Upper lobe of left lung (tissue), 6 donors: ENCODE measurements at places on chromosomes 7 and 10.

GRCh38 chr10:70678757-70679489, 6.6 kb downstream of the ADAMTS14 start:
- no peaks in the 10 kb centered on the region for H3K4me1 ChIP-seq
- H3K27ac ChIP-seq = no peak overlapping the region
- no peak for DNase-seq
- H3K36me3 ChIP-seq = no peaks in the 10 kb centered on the region
- H3K27me3 ChIP-seq = no peaks in the 10 kb centered on the region
- H3K4me3 ChIP-seq = no peak overlapping the region

- peaks cover 38% of the 10 kb centered on the region for H3K4me1 ChIP-seq
- H3K27me3 ChIP-seq = no peaks in the 10 kb centered on the region
- no peak for DNase-seq
- H3K4me3 ChIP-seq = no peak overlapping the region
- H3K36me3 ChIP-seq = no peaks in the 10 kb centered on the region
Observed at GRCh38 chr7:116351966-116352365, 141.6 kb downstream of the TES start.

- DNase-seq = no peak
- no peaks in the 10 kb centered on the region for H3K27me3 ChIP-seq
- H3K36me3 ChIP-seq = no peaks in the 10 kb centered on the region
- H3K4me1 ChIP-seq = no peaks in the 10 kb centered on the region
Observed at GRCh38 chr7:157462419-157462771, 125.6 kb downstream of the DNAJB6 start.

GRCh38 chr10:118592675-118593330, 2.6 kb downstream of the PRLHR start:
- H3K36me3 ChIP-seq = no peaks in the 10 kb centered on the region
- H3K27ac ChIP-seq = no peak overlapping the region
- H3K4me3 ChIP-seq = no peak overlapping the region
- DNase-seq = no peak
- peaks cover 37% of the 10 kb centered on the region for H3K27me3 ChIP-seq

GRCh38 chr10:69904533-69904932, 102.8 kb downstream of the COL13A1 start:
- no peak overlapping the region for H3K27ac ChIP-seq
- H3K27me3 ChIP-seq = no peaks in the 10 kb centered on the region
- no peaks in the 10 kb centered on the region for H3K36me3 ChIP-seq
- H3K4me3 ChIP-seq = no peak overlapping the region
- H3K4me1 ChIP-seq = peaks cover 11% of the 10 kb centered on the region

DNA sequence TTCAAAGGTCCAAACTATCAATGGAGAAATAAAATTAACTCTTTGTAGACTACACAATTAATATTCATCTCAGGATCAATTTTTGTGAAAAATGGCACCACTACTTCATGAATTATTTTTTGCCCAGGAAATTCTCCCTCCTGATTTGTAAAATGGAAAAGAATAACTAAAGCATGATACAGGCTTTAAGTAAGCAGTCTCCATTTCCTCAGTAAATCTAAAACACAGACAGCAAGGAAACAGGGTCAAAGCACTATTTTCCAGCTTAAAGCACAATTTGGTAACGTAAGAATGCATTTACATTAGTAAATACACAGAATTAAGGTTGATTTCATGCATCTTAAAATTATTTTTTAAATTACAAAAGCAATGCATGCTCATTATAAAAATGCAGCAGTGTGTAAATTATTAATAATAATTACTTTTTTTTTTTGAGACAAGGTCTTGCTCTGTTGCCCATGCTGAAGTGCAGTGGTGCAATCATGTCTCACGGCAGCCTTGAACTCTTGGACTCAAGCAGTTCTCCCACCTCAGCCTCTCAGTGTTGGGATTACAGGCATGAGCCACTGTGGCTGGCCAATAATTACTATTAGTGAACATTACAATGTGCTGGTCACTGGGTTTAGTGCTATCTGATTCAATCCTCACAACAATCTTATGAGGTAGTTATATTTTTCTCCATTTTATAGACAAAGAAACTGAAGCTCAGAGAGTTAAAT, 26.1 kb upstream of the VCL start:
- DNase-seq = no peak
- H3K27ac ChIP-seq = no peak overlapping the region
- H3K4me1 ChIP-seq = peaks cover 15% of the 10 kb centered on the region
- H3K4me3 ChIP-seq = no peak overlapping the region

DNA sequence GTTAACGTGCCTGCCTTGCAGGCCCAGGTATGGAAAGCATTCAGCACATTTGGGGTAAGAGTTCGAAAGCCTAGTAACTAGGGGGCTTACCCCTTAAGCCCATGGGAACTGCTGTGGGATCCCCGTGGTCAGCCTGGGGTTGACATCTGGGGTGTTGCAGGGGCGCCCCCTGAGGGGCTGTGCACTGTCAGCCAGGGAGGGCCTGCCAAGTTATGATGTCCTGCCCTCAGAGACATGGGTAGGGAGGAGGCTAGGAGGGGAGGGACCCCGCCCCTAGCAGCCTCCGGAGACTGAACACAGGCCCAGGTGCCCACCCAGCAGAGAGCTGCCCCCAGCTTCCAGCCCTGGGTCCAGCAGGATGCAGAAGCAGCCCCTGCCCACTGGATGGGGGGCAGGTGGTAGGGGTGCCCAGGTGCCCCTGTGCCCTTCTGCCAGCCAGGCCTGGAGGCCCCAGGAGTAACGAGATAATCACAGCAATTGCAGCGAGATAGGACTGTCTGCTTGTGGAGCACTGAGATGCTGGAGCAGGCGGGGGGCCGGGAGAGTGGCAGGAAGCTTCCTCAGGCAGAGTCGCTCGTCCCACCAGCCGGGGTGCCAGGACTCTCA, 153.3 kb downstream of the UBE2H start:
- no peak overlapping the region for H3K4me3 ChIP-seq
- H3K27me3 ChIP-seq = no peaks in the 10 kb centered on the region
- no peak for DNase-seq
- H3K36me3 ChIP-seq = no peaks in the 10 kb centered on the region

GRCh38 chr10:125868372-125868975, 12.6 kb downstream of the DHX32 start:
- H3K4me1 ChIP-seq = no peaks in the 10 kb centered on the region
- H3K36me3 ChIP-seq = peaks cover 30% of the 10 kb centered on the region
- no peaks in the 10 kb centered on the region for H3K27me3 ChIP-seq
- no peak overlapping the region for H3K4me3 ChIP-seq

DNA sequence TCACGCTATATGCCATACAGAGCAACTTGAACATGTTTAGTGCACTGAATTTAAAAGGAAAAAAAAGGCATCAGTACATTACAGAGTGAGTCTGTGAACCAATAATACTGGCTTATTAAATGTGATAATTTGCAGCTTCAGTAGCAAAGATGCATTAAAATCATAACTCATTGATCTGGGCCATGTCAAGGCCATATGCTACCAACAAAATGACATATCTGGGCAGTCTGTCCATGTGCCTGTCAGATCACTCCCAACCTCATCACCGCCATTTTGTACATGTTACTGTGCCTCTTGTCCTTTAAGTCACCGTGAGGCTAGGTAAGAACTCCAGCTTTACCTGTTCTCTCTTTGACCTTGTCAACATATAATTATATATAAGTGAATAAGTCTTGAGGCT, 307.4 kb upstream of the LRGUK start:
- no peaks in the 10 kb centered on the region for H3K27me3 ChIP-seq
- H3K4me1 ChIP-seq = no peaks in the 10 kb centered on the region
- no peak overlapping the region for H3K27ac ChIP-seq
- peaks cover 17% of the 10 kb centered on the region for H3K36me3 ChIP-seq

GRCh38 chr10:128047351-128047750, 78.9 kb downstream of the MKI67 start:
- H3K36me3 ChIP-seq = peaks cover 21% of the 10 kb centered on the region
- peak overlapping the region; percentile 25 for H3K4me3 ChIP-seq
- peak; percentile 96 for DNase-seq
- H3K27me3 ChIP-seq = no peaks in the 10 kb centered on the region
- H3K27ac ChIP-seq = peak overlapping the region; percentile 87
- peaks cover 19% of the 10 kb centered on the region for H3K4me1 ChIP-seq

DNA sequence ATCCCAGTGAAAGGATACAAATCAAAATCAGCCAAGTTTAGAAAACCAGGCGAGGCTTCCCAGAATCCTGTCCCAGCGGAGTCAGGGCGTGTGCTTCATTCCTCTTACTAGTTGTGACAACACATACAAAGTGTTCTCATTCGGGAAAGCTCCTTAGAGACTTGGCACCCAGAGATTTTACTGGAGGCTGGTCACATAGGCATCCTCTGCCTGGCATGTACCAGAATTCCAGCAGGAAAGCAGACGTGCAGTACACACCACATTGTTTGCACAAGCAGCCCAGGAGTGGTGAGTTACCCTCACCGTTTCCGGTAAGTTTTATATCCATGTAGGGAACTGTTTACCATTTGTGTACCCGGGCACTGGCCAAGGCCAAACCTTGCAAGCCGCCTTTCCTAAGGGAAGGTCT, 34.9 kb downstream of the MMRN2 start:
- no peaks in the 10 kb centered on the region for H3K27me3 ChIP-seq
- no peak overlapping the region for H3K4me3 ChIP-seq
- H3K36me3 ChIP-seq = peaks cover 1% of the 10 kb centered on the region
- no peak overlapping the region for H3K27ac ChIP-seq
- DNase-seq = no peak

GRCh38 chr10:47164800-47165128, 135.2 kb upstream of the GDF10 start:
- no peaks in the 10 kb centered on the region for H3K27me3 ChIP-seq
- no peak for DNase-seq
- H3K4me1 ChIP-seq = peaks cover 26% of the 10 kb centered on the region
- no peak overlapping the region for H3K4me3 ChIP-seq

- peaks cover 40% of the 10 kb centered on the region for H3K4me1 ChIP-seq
- DNase-seq = no peak
- no peaks in the 10 kb centered on the region for H3K36me3 ChIP-seq
- no peaks in the 10 kb centered on the region for H3K27me3 ChIP-seq
- H3K4me3 ChIP-seq = peak overlapping the region; percentile 55
- H3K27ac ChIP-seq = peak overlapping the region; percentile 94
Observed at GRCh38 chr10:63265222-63265617, 132.1 kb downstream of the NRBF2 start.

GRCh38 chr10:75396631-75397495, 4.7 kb downstream of the ZNF503 start:
- peak overlapping the region; percentile 85 for H3K4me3 ChIP-seq
- peaks cover 6% of the 10 kb centered on the region for H3K27me3 ChIP-seq
- peaks cover 15% of the 10 kb centered on the region for H3K4me1 ChIP-seq
- DNase-seq = no peak

DNA sequence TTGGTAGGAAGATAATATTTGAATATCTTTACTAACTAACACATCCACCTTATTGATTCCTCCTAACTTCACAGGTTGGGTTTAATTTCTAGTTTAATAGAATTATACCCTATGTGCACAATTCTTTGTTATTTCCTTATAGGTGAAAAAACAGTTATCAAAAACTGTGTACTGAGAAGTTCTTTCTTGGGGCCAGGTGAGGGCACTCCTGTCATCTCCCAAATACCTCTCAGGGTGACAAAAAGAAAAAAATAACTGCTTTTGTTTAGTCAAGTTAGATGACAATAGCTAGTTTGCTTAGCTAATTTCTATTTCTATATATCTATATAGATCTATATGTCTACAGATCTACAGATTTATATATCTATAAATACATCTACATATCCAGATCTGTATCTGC, 10.1 kb downstream of the FZD8 start:
- H3K4me3 ChIP-seq = no peak overlapping the region
- no peak for DNase-seq
- no peak overlapping the region for H3K27ac ChIP-seq
- H3K36me3 ChIP-seq = no peaks in the 10 kb centered on the region

GRCh38 chr7:82904871-82905270, 257.8 kb downstream of the PCLO start:
- H3K27me3 ChIP-seq = no peaks in the 10 kb centered on the region
- no peak for DNase-seq
- H3K4me1 ChIP-seq = no peaks in the 10 kb centered on the region
- H3K27ac ChIP-seq = no peak overlapping the region

DNA sequence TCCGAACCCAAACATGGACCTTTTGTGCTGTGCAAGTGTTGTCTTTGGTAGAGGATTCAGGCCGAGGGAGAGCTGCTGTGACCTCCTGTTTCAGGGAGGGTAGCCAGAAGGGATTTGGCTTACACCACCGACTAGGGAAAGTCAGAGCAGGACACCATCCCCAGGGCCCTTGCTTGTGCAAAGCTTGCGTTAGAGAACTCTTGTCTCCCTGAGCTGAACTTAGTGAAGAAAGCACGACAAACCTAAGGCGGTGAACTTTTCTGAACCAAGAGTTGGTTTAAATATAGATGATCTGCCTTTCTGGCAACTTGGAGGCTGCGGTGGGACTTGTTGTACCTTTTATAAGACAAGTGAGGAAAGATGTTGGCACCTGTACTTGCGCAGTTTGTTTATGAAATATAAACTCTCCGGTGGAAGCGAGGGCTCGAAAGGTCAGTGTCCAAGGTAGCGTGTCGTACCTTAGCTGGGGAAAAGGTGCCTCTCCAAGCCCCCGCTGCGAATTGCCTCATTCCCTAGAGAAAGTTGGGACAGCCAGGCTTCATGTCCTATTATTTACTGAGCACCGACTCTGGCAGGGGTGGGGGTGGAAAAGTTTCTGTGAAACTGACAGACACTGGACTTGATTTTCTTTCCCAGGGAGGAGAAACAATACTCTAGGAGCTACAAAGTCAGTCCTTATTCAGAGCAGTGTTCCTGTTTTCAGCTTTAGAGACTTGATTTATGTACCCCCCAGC, 31.6 kb downstream of the WBP1L start:
- H3K27ac ChIP-seq = peak overlapping the region; percentile 91
- no peak for DNase-seq
- no peaks in the 10 kb centered on the region for H3K36me3 ChIP-seq
- peaks cover 59% of the 10 kb centered on the region for H3K4me1 ChIP-seq
- no peaks in the 10 kb centered on the region for H3K27me3 ChIP-seq

DNA sequence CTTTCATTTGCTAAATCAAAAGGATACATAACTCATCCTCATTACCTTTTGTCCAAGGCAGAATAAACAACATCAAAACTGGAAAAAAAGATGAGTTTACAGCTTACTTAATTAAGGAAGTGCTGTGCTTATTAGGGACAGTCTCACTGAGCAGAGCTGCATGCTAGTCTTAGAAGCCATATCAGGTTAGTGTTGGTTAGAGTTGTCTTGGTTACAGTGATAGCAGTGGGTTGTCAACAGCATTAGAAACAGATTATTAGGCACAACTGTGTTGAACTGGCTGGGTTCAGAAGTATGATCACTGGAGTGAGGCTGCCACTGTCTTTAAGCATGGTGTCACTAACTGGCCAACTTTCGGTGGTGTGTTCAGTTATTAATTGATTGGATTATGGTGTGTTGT, 503.9 kb upstream of the IGFBP3 start:
- no peaks in the 10 kb centered on the region for H3K4me1 ChIP-seq
- no peak overlapping the region for H3K27ac ChIP-seq
- no peak for DNase-seq

GRCh38 chr7:104005197-104005596, 15.7 kb upstream of the RELN start:
- H3K36me3 ChIP-seq = no peaks in the 10 kb centered on the region

DNA sequence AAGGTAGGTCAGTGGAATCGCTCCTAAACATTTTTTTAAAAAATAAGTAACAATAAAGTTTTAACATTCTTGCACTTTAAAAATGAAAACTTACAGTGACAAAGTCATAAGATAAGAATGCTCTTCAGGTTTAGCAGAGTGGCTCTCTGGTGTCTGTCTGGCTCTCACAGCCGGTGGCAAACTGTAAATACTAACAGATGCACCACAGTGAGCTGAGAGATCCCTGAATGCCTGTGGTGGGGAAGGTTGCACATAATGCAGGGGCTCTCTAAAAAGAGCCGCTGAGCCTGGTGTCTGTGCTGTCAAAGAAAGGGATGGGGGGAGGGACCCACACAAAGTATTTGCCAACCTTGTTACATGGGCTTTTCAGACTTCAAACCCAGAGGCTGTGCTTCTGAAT, 498.3 kb downstream of the CCSER2 start:
- H3K27ac ChIP-seq = no peak overlapping the region
- DNase-seq = no peak
- H3K4me1 ChIP-seq = peaks cover 3% of the 10 kb centered on the region
- H3K36me3 ChIP-seq = no peaks in the 10 kb centered on the region
- H3K4me3 ChIP-seq = no peak overlapping the region
- H3K27me3 ChIP-seq = no peaks in the 10 kb centered on the region
